ENCODE measurements at places on chromosomes 2 and 18. TPM values are rescaled to one million over a fixed set of nuclear protein-coding genes. Genes with fewer than 3 reads are reported as not detected.

SLC35F5 gene
- 17.8 TPM for polyA plus RNA-seq

PRKAG3 gene
- polyA plus RNA-seq: not detected

C1QL2 gene
- not detected for polyA plus RNA-seq

PLEK gene
- polyA plus RNA-seq: 78.3 TPM

CAPN14 gene
- polyA plus RNA-seq: 2.2 TPM

PIEZO2 gene
- not detected for polyA plus RNA-seq

LCT gene
- polyA plus RNA-seq: 0.03 TPM

OSR1 gene
- polyA plus RNA-seq: not detected

FOXD4L1 gene
- polyA plus RNA-seq: 0.12 TPM

SLC14A1 gene
- 3.4 TPM for polyA plus RNA-seq

C2orf72 gene
- polyA plus RNA-seq: not detected

UGT1A8 gene
- polyA plus RNA-seq: not detected

DCAF17 gene
- 8.1 TPM for polyA plus RNA-seq

UPP2 gene
- polyA plus RNA-seq: not detected

MC5R gene
- not detected for polyA plus RNA-seq

LGALSL gene
- polyA plus RNA-seq: 0.40 TPM

TCF23 gene
- not detected for polyA plus RNA-seq

UBR3 gene
- 9.5 TPM for polyA plus RNA-seq

REG3A gene
- polyA plus RNA-seq: not detected

ARHGEF4 gene
- polyA plus RNA-seq: not detected

SANBR gene
- 2.5 TPM for polyA plus RNA-seq

AQP12B gene
- polyA plus RNA-seq: not detected

CAB39 gene
- 21.7 TPM for polyA plus RNA-seq

TXNDC2 gene
- not detected for polyA plus RNA-seq

LAMA3 gene
- 0.01 TPM for polyA plus RNA-seq

CYB5A gene
- polyA plus RNA-seq: 217 TPM

CRACDL gene
- not detected for polyA plus RNA-seq

ANKRD30BL gene
- not detected for polyA plus RNA-seq

SLC11A1 gene
- 65.3 TPM for polyA plus RNA-seq

CSRNP3 gene
- polyA plus RNA-seq: not detected

NETO1 gene
- 3.6 TPM for polyA plus RNA-seq

GLI2 gene
- not detected for polyA plus RNA-seq

ZNF396 gene
- 0.50 TPM for polyA plus RNA-seq

RGPD4 gene
- polyA plus RNA-seq: not detected

ATRAID gene
- 117 TPM for polyA plus RNA-seq

CLEC4F gene
- polyA plus RNA-seq: not detected

MEIS1 gene
- 0.03 TPM for polyA plus RNA-seq

IL1F10 gene
- polyA plus RNA-seq: not detected

DCDC2C gene
- not detected for polyA plus RNA-seq

NGEF gene
- polyA plus RNA-seq: not detected

CMPK2 gene
- 2.8 TPM for polyA plus RNA-seq

EFR3B gene
- polyA plus RNA-seq: not detected

PIGN gene
- polyA plus RNA-seq: 4.8 TPM

WNT6 gene
- polyA plus RNA-seq: 2.0 TPM

TRAK2 gene
- polyA plus RNA-seq: 16.9 TPM

HTR2B gene
- polyA plus RNA-seq: not detected

KLHL29 gene
- 0.95 TPM for polyA plus RNA-seq

VAMP8 gene
- polyA plus RNA-seq: 68.7 TPM

SLC5A7 gene
- not detected for polyA plus RNA-seq

All from B cell (primary cell).